ENCODE measurements at places on chromosomes 5 and 9. TPM values are rescaled to one million over a fixed set of nuclear protein-coding genes. Genes with fewer than 3 reads are reported as not detected.

- H3K27ac ChIP-seq, result no peak overlapping the region
- no peak for DNase-seq
- no peaks in the 10 kb centered on the region for H3K27me3 ChIP-seq
- H3K4me3 ChIP-seq, result no peak overlapping the region
Measured at GRCh38 chr5:22892441-22892840, 39.3 kb upstream of the CDH12 start.

Gene TYRP1
- not detected for polyA plus RNA-seq

Gene TMEM232
- 1.9 TPM for polyA plus RNA-seq

- H3K36me3 ChIP-seq, result no peaks in the 10 kb centered on the region
- H3K27ac ChIP-seq, result no peak overlapping the region
- H3K27me3 ChIP-seq, result no peaks in the 10 kb centered on the region
- peak; percentile 27 for DNase-seq
- H3K4me3 ChIP-seq, result no peak overlapping the region
Measured at GRCh38 chr5:149807176-149807575, 77.1 kb downstream of the PPARGC1B start.

Gene FGF18
- polyA plus RNA-seq, result 0.86 TPM

Gene TBC1D9B
- 17.1 TPM for polyA plus RNA-seq

DNA sequence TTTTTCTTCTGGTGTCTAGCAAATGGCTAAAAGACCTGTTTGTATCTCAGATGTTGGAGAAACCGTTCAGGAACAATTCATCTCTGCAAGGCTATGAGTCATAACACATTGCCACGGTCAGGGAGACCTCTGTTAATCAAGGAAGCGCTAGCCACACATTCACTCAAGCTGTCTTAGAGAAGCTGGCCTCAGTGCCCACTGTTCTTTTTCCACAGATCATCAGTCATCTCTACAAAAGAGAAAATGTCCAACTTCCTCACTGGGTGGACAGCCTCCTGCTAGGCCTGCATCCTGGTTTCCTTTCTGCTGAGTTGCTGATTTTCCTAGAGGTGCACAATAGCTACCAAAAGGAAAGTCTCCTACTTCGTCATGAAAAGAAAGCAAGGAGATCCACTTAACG, 360.5 kb downstream of the BNC2 start:
- H3K4me3 ChIP-seq, result no peak overlapping the region
- DNase-seq, result no peak
- peaks cover 20% of the 10 kb centered on the region for H3K4me1 ChIP-seq

GRCh38 chr5:142151436-142152383, 43.1 kb downstream of the NDFIP1 start:
- peak; percentile 87 for DNase-seq
- peaks cover 28% of the 10 kb centered on the region for H3K4me1 ChIP-seq
- no peak overlapping the region for H3K4me3 ChIP-seq
- no peak overlapping the region for H3K27ac ChIP-seq
- no peaks in the 10 kb centered on the region for H3K27me3 ChIP-seq

Gene KCNV2
- 0.60 TPM for polyA plus RNA-seq

GRCh38 chr9:13960011-13960765, 353.8 kb downstream of the NFIB start:
- DNase-seq, result no peak
- H3K4me3 ChIP-seq, result no peak overlapping the region
- H3K27me3 ChIP-seq, result no peaks in the 10 kb centered on the region
- no peaks in the 10 kb centered on the region for H3K36me3 ChIP-seq
- peaks cover 14% of the 10 kb centered on the region for H3K4me1 ChIP-seq

- no peak overlapping the region for H3K4me3 ChIP-seq
- peak; percentile 53 for DNase-seq
- H3K27me3 ChIP-seq, result no peaks in the 10 kb centered on the region
- H3K27ac ChIP-seq, result peak overlapping the region; percentile 78
- H3K36me3 ChIP-seq, result peaks cover 80% of the 10 kb centered on the region
- H3K4me1 ChIP-seq, result no peaks in the 10 kb centered on the region
Measured at GRCh38 chr9:131475956-131476776, 26.6 kb upstream of the POMT1 start.

GRCh38 chr5:149320791-149321330, 24.4 kb upstream of the GRPEL2 start:
- H3K4me3 ChIP-seq, result no peak overlapping the region
- no peaks in the 10 kb centered on the region for H3K4me1 ChIP-seq
- DNase-seq, result peak; percentile 22
- no peaks in the 10 kb centered on the region for H3K27me3 ChIP-seq

DNA sequence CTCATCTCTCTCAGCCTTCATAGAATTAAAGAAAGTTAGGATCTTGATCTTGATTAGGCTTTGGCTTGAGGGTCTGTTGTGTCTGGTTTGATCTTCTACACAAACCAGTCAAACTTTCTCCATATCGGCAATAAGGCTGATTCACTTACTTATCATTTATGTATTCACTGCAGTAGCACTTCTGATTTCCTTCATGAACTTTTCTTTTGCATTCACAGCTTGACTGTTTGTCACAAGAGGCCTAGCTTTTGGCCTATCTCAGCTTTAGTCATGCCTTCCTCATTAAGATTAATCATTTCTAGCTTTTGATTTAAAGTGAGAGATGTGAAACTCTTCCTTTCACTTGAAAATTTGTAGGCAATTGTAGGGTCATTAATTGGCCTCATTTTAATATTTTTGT, 62.8 kb downstream of the SH3RF2 start:
- H3K4me1 ChIP-seq, result no peaks in the 10 kb centered on the region
- H3K27me3 ChIP-seq, result no peaks in the 10 kb centered on the region
- DNase-seq, result no peak
- H3K4me3 ChIP-seq, result no peak overlapping the region
- no peak overlapping the region for H3K27ac ChIP-seq
- no peaks in the 10 kb centered on the region for H3K36me3 ChIP-seq

Gene SLIT3
- polyA plus RNA-seq, result 0.71 TPM

GRCh38 chr5:34483442-34484033, 172.6 kb upstream of the RAI14 start:
- peak overlapping the region; percentile 42 for H3K27ac ChIP-seq
- no peak overlapping the region for H3K4me3 ChIP-seq
- H3K27me3 ChIP-seq, result no peaks in the 10 kb centered on the region
- peak; percentile 47 for DNase-seq

Gene HARS1
- polyA plus RNA-seq, result 51.6 TPM

- H3K4me1 ChIP-seq, result no peaks in the 10 kb centered on the region
- H3K27me3 ChIP-seq, result no peaks in the 10 kb centered on the region
- H3K27ac ChIP-seq, result no peak overlapping the region
- peak; percentile 35 for DNase-seq
Measured at GRCh38 chr5:163978897-163979296, 473.5 kb downstream of the MAT2B start.

- no peaks in the 10 kb centered on the region for H3K36me3 ChIP-seq
- peak overlapping the region; percentile 3 for H3K4me3 ChIP-seq
- H3K27ac ChIP-seq, result peak overlapping the region; percentile 93
- peaks cover 71% of the 10 kb centered on the region for H3K4me1 ChIP-seq
- no peak for DNase-seq
- no peaks in the 10 kb centered on the region for H3K27me3 ChIP-seq
Measured at GRCh38 chr9:123175854-123176629, 92.3 kb downstream of the STRBP start.

GRCh38 chr5:130715541-130715940, 449.5 kb downstream of the HINT1 start:
- no peaks in the 10 kb centered on the region for H3K27me3 ChIP-seq
- H3K27ac ChIP-seq, result no peak overlapping the region
- no peaks in the 10 kb centered on the region for H3K36me3 ChIP-seq
- no peak overlapping the region for H3K4me3 ChIP-seq
- no peaks in the 10 kb centered on the region for H3K4me1 ChIP-seq

GRCh38 chr5:76958991-76959767, 6.3 kb downstream of the CRHBP start:
- peaks cover 6% of the 10 kb centered on the region for H3K4me1 ChIP-seq
- peak; percentile 8 for DNase-seq
- no peaks in the 10 kb centered on the region for H3K36me3 ChIP-seq
- H3K27me3 ChIP-seq, result peaks cover 22% of the 10 kb centered on the region
- H3K27ac ChIP-seq, result no peak overlapping the region

- DNase-seq, result peak; percentile 88
- H3K27ac ChIP-seq, result no peak overlapping the region
- peaks cover 8% of the 10 kb centered on the region for H3K4me1 ChIP-seq
- no peaks in the 10 kb centered on the region for H3K36me3 ChIP-seq
Measured at GRCh38 chr9:123365881-123366528, 10.0 kb downstream of the CRB2 start.

Gene STK32A
- polyA plus RNA-seq, result 1.4 TPM

Gene CKMT2
- polyA plus RNA-seq, result 2.1 TPM

DNA sequence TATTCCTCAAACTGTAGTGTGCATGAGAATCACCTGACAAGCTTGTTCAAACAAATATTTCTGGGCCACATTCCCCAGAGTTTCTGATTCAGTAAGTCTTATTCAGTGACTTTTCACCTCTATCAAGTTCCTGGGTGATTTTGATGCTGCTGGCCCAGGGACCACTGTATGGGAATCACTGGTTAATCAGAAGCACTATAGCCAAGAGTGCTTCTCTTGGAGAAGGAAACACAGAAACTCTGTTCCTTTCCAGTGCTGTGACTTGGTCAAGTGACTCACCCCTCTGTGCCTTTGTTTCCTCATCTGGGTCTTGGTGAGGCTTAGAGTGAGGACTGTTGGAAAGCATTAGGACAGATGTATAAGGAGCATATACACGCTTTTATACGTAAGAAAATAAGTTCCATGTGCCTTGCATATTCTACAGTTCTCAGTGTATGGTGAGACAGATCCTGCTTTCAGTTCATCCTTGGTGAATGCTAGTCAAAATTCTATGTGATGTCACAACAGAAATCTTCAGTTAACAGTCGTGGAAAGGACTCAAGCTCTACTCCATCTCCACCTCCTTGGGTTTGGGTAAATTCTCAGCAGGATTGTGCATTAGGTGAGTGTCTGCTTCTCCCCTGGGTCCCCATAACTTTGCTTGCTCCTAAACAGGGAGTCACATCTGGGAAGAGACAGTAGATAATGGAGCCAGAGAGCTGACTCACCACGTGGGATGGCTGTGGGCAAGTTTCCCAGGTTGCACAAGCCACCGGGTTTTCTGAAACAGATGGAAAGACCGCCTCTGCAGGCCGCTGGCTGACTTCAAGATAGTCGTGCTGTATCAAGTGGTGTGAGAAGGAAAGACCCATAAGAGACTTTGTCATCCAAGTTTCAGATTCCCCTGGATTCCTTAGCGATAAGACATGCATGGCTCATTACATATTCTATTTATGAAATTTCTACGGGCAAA, 117.0 kb downstream of the NXNL2 start:
- no peak for DNase-seq
- H3K27ac ChIP-seq, result no peak overlapping the region
- H3K27me3 ChIP-seq, result no peaks in the 10 kb centered on the region
- no peaks in the 10 kb centered on the region for H3K36me3 ChIP-seq
- no peak overlapping the region for H3K4me3 ChIP-seq

DNA sequence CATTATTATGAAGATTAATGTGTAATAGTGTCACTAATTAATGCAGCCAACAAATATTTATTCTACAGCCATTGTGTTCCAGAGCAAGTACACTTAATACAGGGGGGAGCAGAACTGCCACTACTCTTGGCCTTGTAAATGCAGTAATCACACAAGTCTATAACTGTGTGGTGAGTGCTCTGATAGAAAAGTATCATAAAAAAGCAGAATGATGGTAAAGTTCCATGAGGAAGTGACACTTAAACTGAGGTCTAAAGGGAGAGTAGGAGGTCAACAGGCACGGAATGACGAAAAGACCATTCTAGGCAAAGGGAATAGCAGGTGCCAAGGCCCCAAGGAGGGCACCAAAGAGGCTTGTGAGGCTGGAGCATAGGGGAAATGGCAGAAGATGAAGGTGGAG, 142.9 kb downstream of the OSTF1 start:
- no peak overlapping the region for H3K27ac ChIP-seq
- H3K4me3 ChIP-seq, result no peak overlapping the region
- H3K27me3 ChIP-seq, result no peaks in the 10 kb centered on the region
- H3K36me3 ChIP-seq, result peaks cover 12% of the 10 kb centered on the region
- H3K4me1 ChIP-seq, result no peaks in the 10 kb centered on the region
- DNase-seq, result no peak

- H3K4me1 ChIP-seq, result peaks cover 11% of the 10 kb centered on the region
- H3K27ac ChIP-seq, result peak overlapping the region; percentile 69
- peak; percentile 60 for DNase-seq
Measured at GRCh38 chr9:123112015-123112975, 78.8 kb downstream of the GPR21 start.

DNA sequence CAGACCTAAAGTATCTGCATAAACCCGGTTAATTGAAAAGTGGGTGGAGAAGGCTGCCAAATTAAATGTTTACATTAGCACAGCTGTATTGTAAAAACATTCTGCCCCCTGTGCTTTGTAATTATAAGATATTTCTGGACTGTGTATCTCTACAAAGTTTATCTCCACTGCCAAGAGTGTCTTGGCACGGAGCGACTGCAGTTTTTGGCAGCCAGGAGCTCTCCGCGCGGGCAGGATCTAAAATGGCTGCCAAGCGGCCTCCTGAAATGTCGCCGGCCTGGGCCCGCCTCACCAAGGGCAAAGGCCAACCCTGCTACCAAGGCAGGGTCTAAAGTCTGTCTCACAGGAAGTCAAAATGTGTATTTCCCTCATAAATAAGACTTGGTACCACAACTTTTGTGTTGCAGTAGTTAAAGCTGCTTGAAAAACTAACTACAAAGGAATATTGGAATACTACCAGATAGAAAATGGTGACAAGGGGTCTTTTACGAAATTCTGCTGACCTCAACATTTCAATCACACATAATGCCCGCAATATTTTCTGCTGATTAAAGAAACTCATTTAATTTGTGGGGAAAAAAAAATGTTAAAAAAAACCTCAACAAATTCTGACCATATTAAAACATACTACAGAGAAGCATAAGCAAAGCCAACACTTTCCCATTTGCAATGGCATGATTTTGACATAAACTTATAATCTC, 110.4 kb downstream of the NFIB start:
- no peak overlapping the region for H3K27ac ChIP-seq
- H3K36me3 ChIP-seq, result no peaks in the 10 kb centered on the region
- no peak for DNase-seq

Gene FIBCD1
- 9.0 TPM for polyA plus RNA-seq

GRCh38 chr5:115494570-115495289, 49.8 kb downstream of the FEM1C start:
- H3K36me3 ChIP-seq, result no peaks in the 10 kb centered on the region
- H3K27me3 ChIP-seq, result no peaks in the 10 kb centered on the region
- peaks cover 11% of the 10 kb centered on the region for H3K4me1 ChIP-seq
- H3K27ac ChIP-seq, result no peak overlapping the region

Gene NEUROG1
- 0.16 TPM for polyA plus RNA-seq

Gene THBS4
- 14.0 TPM for polyA plus RNA-seq

GRCh38 chr9:35035851-35036701, 36.3 kb downstream of the VCP start:
- H3K36me3 ChIP-seq, result no peaks in the 10 kb centered on the region
- peaks cover 5% of the 10 kb centered on the region for H3K4me1 ChIP-seq
- H3K27ac ChIP-seq, result peak overlapping the region; percentile 91
- no peaks in the 10 kb centered on the region for H3K27me3 ChIP-seq

GRCh38 chr9:36793277-36793676, 220.6 kb downstream of the MELK start:
- no peaks in the 10 kb centered on the region for H3K27me3 ChIP-seq
- H3K4me1 ChIP-seq, result no peaks in the 10 kb centered on the region
- no peak overlapping the region for H3K27ac ChIP-seq
- no peak overlapping the region for H3K4me3 ChIP-seq
- peak; percentile 63 for DNase-seq
